ENCODE measurements at places on chromosomes 5 and 9.

GRCh38 chr9:124770359-124771020, 621 bp downstream of the NR6A1 start:
- DNase-seq, result no peak

- DNase-seq, result no peak
These were observed 37.3 kb downstream of the SARDH start for GRCh38 chr9:133700819-133701320.

GRCh38 chr9:33311953-33312352, 21.6 kb downstream of the NFX1 start:
- no peak for DNase-seq

DNA sequence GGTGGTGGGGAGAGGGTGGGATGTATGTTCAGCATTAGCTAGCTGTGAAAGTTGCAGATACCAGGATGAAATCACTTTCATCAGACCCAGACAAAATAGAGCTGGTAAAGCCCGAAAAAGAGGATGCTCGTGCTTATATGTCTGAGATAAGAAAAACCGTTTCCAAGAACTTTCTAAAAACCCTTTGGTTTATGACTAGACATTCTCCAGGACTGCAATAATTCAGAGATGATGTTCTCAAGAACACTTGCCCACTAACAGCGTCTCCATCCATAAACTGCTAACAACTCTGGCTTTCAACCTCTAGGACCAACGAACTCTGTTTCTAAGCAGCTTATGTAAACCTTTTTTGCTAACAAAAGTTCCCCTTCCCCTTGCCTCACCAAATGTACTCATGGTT, 8.4 kb upstream of the AMACR start:
- DNase-seq, result no peak

DNA sequence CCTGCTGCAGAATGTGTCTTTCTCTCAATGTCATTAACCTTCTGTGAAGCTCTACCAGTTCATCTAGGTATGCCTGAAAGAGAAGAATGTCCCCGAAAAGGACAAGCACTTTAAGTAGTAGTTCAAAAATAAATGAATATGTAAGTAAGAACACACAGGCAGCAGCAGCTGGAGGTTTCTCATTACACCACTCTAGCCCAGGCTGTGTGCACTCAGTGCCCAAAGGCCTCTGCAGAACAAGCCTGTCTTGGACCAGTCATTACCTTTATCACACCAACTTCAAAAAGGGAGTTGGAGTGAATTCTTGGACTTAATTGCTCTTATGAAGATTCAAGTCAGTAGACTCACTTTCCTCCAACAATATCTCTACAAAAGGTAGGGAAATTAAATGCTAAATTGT, 268.8 kb downstream of the MLLT3 start:
- DNase-seq, result no peak

DNA sequence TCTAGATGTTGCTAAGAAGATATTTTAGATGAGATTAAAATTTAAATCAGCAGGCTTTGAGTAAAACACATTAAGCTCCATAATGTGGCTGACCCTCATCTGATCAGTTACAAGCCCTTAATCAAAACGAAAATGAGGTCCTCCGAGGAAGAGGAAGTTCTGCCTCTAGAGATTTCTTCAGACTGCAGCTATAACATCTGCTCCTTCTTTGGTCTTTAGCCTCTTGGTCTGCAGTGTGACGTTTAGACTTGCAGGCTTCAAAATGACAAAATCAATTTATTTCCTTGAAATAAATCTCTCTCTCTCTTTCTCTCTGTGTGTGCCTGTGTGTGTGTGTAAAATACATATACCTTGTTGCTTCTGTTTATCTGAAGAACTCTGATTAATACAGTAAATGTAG, 1429.8 kb upstream of the CDH9 start:
- no peak for DNase-seq

DNA sequence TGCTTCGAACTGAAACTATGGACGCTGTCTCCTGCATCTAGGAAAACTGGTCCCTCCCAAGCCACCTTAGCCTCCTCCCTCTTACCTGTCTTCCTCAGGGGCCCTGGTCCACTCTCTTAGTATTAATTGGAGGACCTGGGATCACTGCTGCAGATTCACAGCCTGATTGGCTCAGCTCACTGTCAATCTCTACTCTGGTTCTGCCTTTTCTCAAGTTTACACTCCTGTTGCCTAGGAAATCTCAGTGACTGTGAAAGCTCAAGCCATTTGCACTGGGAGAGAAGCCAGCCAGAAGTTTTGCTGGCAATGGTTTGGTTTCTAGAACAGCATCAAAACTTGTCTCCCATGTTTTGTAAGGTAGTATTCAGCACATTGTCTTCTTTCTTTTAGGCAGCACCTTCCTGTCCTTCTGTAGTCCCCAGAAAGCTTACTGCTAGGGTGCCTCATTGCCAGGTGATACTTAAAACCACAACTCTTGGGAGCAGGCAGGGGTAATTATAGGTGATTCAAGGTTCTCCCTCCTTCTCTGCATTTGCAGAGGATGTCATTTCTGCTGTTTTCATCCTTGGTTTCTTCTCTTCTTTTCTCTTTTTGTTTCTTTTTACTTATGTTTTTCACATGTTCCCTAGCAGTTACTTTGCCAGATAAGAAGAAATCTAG, at the start of gene CAPSL:
Gene CAPSL, minus strand, starts transcription at position 55 of the 660 bp plus-strand sequence. CDS start 17,502 bp downstream, outside the sequence.
- no peak for DNase-seq

- no peak for DNase-seq
These were observed 28.9 kb upstream of the IL33 start for GRCh38 chr9:6186691-6187090.

- DNase-seq, result no peak
These were observed 479.5 kb downstream of the SEMA5A start for GRCh38 chr5:9066349-9066748.

- DNase-seq, result no peak
These were observed 114.8 kb upstream of the COL5A1 start for GRCh38 chr9:134526584-134527477.

- no peak for DNase-seq
These were observed 195.8 kb downstream of the NXNL2 start for GRCh38 chr9:88730780-88731179.

DNA sequence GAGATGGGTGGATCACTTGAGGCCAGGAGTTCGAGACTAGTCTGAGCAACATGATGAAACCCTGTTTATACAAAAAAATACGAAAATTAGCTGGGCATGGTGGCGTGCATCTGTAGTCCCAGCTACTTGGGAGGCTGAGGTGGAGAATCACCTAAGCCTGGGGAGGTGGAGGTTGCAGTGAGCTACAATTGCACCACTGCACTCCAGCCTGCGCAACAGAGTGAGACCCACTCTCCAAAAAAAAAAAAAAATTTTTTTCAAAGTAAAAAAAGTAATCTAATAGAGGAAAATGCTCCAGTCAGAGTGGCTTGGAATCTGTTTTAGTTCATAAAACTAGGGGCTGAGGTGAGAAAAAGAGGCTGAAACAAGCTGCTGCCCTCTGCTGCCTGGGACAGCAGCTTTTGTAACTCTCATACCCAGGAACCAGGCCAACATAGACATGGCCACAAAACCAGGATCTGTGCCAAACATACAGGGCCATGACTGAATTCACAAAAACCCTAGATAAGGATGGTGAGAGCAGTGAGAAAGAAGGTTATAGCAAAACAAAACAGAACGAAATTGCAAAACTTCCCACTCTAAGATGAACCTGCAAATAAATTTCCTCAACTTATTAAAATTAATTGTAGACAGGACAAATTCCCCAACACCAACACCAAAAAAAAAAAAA, 13.1 kb upstream of the DCAF12 start:
- no peak for DNase-seq

GRCh38 chr5:75275147-75275546, 38.5 kb upstream of the ANKRD31 start:
- DNase-seq, result no peak

DNA sequence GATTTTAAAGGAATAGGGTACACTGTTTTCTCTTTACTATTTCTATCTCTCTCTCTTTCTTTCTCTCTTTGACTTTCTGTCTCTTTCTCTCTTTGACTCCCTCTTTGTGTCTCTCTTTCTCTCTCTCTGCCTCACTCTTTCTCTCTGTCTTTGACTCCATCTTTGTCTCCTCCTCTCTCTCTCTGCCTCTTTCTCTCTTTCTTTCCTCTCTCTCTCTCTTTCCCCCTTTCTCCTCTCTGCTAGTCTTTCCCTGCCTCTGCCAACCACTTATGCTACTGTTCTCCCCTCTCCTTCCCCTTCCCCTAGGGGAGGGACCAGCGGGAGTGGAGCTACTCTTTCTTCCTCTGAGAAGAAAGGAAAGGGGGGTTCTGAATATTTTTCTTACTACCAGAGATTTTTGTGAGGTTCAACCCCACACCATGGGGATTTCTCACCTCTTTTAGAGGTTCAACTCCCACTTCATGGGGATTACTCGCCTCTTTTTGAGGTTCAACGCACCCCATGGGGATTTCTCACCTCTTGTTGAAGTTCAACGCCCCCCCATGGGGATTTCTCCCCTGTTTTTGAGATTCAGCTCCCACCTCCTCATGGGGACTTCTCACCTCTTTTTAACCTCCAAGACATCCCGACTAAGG, 309.9 kb downstream of the NR3C1 start:
- DNase-seq, result no peak

GRCh38 chr9:136160381-136160841, 41.7 kb upstream of the TMEM250 start:
- DNase-seq, result no peak

- no peak for DNase-seq
These were observed 116.6 kb upstream of the GAS1 start for GRCh38 chr9:87063871-87064270.

- DNase-seq, result no peak
These were observed 139.5 kb downstream of the BARX1 start for GRCh38 chr9:93815677-93816076.

DNA sequence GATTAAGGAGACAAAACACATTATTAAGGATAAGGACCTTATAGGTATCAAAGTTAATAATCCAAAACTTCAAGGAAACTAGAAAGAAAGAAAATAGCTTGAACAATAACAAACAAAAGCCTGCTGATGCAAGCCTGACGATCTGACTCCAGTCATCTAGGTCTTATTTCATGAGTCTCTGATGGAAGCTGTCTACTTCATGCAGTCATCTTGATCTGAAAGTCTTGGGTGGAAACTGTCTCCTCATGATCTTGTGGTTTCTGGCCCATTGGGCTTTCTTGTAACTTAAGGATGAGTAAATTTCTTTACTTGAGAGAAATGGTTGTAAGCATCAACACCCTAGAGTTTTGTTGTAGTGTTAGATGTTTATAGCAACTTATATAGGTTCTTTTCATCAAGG, 20.6 kb upstream of the PSIP1 start:
- DNase-seq, result no peak

- DNase-seq, result no peak
These were observed 37.3 kb upstream of the CKS2 start for GRCh38 chr9:89273528-89274279.

GRCh38 chr9:87445646-87446045, 52.0 kb upstream of the DAPK1 start:
- no peak for DNase-seq

GRCh38 chr5:100828071-100828897, 74.8 kb downstream of the ST8SIA4 start:
- no peak for DNase-seq

- DNase-seq, result no peak
These were observed 4.8 kb upstream of the SMU1 start for GRCh38 chr9:33081128-33081851.

DNA sequence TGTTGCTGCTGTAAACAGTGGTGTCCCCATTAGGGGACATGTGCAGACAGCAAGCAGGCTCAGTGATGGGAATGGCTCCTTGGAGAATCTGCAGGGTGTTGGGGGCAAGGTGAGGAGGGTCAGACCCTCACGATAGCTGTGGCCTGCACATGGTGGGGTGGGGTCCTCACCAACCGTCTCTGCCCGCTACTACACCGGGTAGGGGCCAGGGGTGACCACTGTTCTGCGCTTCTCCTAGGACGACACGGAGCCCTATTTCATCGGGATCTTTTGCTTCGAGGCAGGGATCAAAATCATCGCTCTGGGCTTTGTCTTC, 4.9 kb downstream of the CACNA1B start:
- no peak for DNase-seq

DNA sequence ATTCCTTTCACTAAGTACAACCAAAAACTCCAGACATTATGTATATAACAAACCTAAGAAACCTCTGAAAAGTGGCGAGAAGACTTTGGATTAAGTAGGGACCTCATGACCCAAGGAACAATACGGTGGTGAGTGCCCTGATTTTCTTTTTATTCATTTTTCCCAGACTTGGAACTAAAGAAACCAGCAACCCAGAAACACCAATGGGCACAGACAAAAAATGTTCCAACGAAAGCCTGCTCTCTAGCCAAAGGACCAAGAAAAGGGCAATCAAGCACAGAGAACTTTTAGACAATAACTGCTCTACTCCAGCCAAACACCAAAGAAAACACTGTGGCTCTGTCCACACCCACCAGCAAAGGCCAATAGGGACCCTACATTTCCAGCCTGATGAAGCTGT, 66.2 kb upstream of the SSBP2 start:
- DNase-seq, result no peak

DNA sequence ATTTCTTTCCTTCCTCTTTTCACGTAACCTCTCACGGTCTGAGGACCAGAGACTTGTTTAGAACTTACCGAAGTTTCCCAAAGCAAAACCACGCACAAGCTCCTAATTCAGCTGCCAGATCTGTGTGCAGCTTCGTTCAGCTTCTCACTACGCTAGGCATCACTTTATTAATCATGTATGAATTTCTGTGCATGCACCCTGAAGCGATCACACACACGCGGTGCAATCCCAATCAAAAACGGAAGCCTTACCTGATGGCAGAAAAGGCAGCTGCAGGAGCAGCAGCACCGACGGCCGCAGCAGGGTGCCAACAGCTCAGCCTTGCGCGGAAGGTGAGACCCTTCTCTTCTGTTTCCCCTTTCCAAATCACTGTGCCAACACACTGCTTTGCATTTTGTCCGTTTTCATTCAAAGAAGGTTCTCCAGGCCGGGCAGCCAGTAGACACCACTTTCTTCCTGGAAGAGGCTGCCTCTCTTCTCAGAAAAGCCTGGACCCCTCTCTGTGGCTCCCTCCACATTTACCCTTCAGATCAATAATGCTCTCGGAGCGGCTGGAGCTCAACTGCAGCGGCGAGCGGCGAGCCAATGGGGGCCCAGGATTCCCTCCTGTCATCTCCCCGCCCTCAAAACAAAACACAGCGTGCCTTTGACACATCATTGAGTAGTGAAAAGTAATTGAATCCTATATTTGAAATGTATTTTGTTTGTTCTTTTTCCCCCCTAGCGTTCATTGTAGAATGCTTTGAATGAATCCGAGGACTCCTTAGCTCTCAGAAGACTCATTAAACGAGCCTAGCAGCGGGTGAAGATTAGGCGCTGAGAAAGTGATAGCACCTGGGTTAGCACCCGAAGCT, at the start of gene CDH12:
Gene CDH12, minus strand, starts transcription at position 538 of the 854 bp plus-strand sequence.
- DNase-seq, result no peak
